ENCODE measurements at places on chromosomes 11 and 22. TPM values are rescaled to one million over a fixed set of nuclear protein-coding genes. Genes with fewer than 3 reads are reported as not detected.

Gene EHBP1L1
- 58.5 TPM for total RNA-seq

Gene CD3E
- not detected for total RNA-seq

DNA sequence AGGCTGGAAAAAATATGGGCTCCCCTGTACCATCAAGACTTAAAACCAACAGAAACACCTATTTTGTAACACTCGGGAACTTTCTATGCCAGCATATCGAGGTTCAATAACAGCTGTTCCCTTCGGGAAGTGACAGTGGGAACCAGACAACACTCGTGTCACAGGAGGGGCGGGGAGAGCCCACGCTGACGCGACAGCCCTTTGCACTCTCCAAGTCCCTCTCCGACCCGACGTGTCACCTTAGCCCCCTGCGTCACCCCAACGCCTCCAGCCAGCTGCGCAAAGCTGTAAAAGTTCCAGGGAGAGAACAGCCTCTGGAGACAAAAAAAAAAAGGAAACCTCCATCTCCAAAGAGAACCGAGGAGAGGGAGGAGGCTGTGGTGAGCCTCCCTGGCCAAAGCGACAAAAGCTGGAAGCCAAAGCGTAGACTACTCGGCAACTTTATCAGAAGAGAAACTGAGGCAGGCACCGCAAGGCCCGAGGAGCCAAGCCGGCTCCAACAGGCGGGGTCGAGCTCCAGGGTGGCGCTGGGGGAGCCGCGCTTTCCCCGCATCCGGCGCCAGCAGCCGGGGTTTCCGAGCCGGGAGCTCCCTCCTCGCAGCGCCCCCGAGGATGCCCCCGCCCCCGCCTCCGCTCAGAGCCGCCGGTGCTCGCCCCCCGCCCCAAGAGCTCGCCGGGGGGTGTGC is 751 bp downstream of the ARFGAP3 start:
- peak; percentile 28 for DNase-seq

GRCh38 chr11:89182773-89183518 is 5.3 kb downstream of the TYR start:
- DNase-seq = no peak

- no peak for DNase-seq
Measured at GRCh38 chr22:49769691-49770546, 57.8 kb downstream of the BRD1 start.

GRCh38 chr11:64996710-64997380 is at the start of gene BATF2:
Gene BATF2, minus strand, starts transcription at chr11:64996971. Its CDS starts 57 bp downstream, at chr11:64996914.
- peak; percentile 66 for DNase-seq

- DNase-seq = no peak
Measured at GRCh38 chr22:49726022-49726681, 101.5 kb downstream of the BRD1 start.

Measured in fibroblast of the aortic adventitia (primary cell).